ENCODE measurements at places on chromosomes 3 and 15.
A peak's percentile ranks its signal among the peaks of the same experiment; 100 is the strongest.

DNA sequence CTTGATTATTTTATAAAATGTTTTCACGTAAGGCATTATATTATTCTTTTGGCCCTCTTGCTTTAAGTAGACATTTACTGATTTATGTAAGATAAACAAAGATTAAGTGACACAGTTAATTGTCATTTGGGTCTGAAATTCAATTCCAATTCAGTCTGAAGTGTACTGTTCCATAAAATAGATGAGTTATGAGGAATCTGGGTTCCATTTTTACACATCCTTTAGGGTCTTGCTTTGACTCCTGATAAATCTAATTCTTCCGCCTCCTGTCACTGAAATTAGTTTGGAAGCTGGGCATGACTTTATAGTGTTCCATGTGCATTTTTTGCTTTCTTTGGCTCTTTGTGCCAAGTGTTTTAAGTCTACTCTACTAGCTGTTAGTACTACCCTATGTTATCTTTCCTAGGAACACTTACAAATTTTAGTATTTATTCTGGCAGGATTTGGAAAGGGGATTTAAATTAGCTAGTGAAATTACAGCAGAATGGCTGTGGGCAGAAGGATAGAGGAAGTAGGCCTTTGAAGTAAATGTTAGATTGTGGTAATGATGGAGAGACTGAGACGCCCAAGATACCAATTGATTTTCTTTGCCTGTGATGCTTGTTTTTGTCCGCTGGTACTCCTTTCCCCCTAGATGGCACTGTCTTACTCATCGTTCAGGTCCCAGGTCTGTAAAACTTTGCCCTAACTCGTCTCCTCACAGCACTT, 14.3 kb downstream of the ARL8B start:
- H3K4me1 ChIP-seq: peaks cover 10% of the 10 kb centered on the region
- no peaks in the 10 kb centered on the region for H3K27me3 ChIP-seq
- peaks cover 12% of the 10 kb centered on the region for H3K36me3 ChIP-seq
- peak overlapping the region; percentile 27 for H3K27ac ChIP-seq
- peak; percentile 75 for DNase-seq

- no peaks in the 10 kb centered on the region for H3K27me3 ChIP-seq
- no peak overlapping the region for H3K27ac ChIP-seq
- no peak overlapping the region for H3K4me3 ChIP-seq
These were observed 247.2 kb downstream of the SHQ1 start for GRCh38 chr3:72601060-72601459.

- DNase-seq: no peak
- H3K36me3 ChIP-seq: no peaks in the 10 kb centered on the region
- H3K27me3 ChIP-seq: no peaks in the 10 kb centered on the region
- no peaks in the 10 kb centered on the region for H3K4me1 ChIP-seq
These were observed 302.7 kb downstream of the CTNNB1 start for GRCh38 chr3:41502023-41502422.

DNA sequence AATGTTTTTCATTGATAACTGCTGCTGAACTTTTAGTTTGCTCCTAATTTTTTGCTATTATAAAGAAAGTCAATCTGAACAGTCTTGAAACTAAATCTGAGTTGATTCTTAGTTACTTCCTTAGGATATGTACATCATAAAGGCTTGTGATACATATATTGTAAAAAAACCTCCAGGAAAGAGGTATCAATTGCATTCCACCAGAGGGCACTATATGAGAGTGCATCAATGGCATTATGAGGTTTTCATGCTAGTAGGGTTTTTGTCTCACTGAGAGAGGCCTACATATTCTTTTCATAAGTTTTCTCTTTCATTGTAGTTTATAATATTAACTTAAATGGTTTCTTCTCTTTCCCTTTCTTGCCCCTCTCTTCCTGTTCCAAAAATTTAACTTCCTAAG, 46.9 kb downstream of the PIK3R4 start:
- H3K27me3 ChIP-seq: no peaks in the 10 kb centered on the region
- H3K4me1 ChIP-seq: no peaks in the 10 kb centered on the region
- peaks cover 42% of the 10 kb centered on the region for H3K36me3 ChIP-seq
- H3K27ac ChIP-seq: no peak overlapping the region

- H3K27me3 ChIP-seq: peaks cover 4% of the 10 kb centered on the region
- H3K4me1 ChIP-seq: no peaks in the 10 kb centered on the region
- H3K36me3 ChIP-seq: no peaks in the 10 kb centered on the region
- DNase-seq: no peak
These were observed 13.8 kb downstream of the GRAMD2A start for GRCh38 chr15:72183781-72184164.

DNA sequence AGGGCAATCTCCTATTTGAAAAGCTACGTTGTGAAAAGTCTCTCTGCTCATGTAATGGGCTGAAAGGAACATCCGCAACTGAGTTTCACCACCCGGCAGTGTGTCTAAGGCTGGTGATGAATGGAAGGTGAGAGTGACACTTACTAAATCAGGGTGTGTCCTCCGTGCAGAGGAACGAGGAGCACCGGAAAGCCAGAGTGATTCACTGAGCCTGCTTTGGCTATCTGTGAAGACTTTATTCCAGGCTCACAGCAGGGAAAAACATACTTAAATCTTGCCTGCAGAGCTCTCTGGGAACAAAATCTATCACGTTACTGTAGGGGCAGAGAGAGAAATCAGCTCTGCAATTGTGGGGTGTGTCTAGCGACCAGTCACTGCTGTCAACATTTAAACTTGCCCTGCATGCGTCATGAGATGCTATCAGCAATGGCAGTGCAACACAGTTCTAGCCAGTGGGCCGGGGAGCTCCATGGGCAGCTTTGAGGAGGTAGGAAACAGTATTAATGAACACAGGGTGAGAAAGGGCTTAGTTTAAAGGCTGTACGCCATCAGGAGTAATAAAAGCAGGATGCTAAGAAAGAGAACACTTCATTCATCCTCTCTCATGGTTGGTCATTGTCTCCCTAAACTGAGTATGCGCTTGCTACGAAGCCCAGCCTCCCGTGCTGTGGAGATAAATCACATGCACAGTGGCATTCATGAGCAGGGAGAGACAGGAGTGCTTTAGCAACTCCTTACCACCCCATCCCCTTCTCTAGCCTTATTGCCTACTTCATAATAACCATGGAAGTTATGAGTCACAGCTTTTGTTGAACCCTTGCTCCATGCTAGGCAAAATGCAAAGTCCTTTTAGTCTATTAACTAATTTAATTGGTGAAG, 542.7 kb upstream of the ADAMTS9 start:
- H3K4me1 ChIP-seq: no peaks in the 10 kb centered on the region
- H3K4me3 ChIP-seq: no peak overlapping the region

DNA sequence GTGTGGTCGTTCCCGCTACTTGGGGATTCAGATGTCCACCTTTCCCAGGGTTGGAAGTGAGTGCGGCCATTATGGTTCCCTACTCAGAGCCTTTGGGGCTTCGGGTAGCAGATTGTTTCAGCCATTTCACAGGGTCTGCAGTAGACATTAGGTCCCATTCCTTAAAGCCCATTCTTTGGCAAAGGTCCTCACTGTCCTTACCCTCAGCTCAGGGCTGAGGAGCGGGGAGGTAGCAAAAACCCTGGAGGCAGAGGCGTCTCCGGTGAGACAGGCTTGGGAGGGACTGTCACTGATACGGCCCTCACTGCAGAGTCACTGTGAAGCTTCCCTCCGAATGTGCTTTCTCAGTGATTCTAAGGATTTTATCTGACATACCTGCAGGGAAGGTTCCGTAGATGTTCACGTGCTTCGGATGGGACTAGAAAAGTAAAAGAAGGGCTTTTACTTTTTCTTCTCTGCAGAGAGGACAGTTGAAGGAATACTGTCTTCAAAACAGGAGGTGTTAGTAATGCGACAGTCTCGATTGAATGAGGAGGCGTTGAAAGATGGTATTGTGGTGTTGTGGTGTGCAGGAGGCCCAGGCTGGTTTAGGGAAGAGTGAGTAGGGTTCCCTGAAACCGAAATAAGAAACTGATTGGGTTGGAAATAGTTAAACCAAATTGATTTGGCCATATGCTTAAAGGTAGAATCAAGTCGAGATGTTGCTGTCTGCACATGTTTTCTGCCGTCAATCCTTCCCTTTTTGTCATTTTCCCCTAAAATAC, 630 bp downstream of the ATP6V1A start:
- H3K27me3 ChIP-seq: no peaks in the 10 kb centered on the region
- peak; percentile 47 for DNase-seq
- no peaks in the 10 kb centered on the region for H3K36me3 ChIP-seq

DNA sequence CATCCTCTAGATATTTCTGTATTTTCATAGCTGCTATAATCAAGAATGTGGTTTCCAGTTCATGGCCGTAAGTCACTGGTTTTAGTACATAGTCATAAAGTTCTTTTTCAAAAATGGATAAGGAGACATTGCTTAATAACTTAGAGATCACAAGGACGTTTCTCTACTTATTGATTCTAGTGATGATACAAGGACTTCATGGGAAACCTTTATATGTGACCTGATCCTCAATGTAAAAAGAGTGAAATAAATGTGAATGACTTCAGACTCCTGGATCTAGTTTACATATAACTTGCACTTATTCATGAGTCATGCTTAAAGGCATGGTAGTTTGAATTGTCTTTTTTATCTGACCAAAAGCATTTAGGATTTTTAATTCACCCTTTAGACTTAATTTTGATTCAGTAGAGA, 35.2 kb downstream of the TSC22D2 start:
- no peaks in the 10 kb centered on the region for H3K4me1 ChIP-seq
- H3K36me3 ChIP-seq: peaks cover 13% of the 10 kb centered on the region
- no peak for DNase-seq
- H3K27ac ChIP-seq: no peak overlapping the region

GRCh38 chr15:72599855-72600464, 54.5 kb upstream of the GOLGA6B start:
- H3K27me3 ChIP-seq: no peaks in the 10 kb centered on the region
- H3K36me3 ChIP-seq: no peaks in the 10 kb centered on the region
- H3K27ac ChIP-seq: no peak overlapping the region
- no peaks in the 10 kb centered on the region for H3K4me1 ChIP-seq
- peak; percentile 64 for DNase-seq
- H3K4me3 ChIP-seq: no peak overlapping the region

DNA sequence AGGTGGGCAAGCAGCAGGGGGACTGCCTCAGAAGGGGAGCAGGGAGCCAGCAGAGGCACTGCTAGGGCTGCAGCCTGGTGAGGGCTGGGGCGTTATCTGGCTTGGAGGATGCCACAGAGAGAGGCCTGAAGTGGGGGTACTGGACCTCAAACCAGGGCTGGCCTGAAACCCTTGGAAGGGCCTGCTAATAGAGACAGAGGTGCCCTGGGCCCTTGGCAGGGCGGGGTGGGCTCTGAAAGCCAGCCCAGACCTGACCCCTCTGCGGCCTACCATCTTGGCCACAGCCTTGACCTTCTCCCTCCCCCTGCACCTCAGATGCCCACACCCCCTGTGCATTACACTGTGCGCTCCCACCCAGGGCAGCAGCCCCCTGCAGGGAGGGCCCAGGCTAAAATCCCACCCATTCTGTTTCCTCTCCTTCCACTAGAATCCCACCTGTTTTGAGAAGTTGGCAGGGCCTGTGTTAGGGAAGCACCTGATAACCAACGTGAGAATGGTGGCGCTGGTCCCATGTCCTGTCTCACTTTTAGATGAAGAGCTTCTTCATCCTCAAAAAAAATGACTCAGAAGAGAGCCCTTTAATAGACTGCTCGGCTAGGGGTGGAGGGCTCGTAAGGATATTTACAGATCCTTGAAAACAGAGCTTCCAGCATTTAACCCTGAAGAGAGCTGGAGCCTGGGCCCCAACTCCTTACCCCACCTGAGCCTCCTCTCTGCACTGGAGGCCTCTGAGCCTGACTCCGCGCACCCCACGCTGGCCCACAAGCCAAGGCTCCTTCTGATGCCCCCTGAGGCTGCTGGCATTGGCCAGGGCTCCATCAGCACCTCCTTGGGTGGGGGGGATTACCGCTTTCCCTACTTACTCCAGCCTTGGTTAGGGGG, 29.8 kb downstream of the LOXL1 start:
- DNase-seq: no peak
- H3K27me3 ChIP-seq: no peaks in the 10 kb centered on the region
- H3K36me3 ChIP-seq: no peaks in the 10 kb centered on the region
- no peak overlapping the region for H3K4me3 ChIP-seq
- peaks cover 9% of the 10 kb centered on the region for H3K4me1 ChIP-seq

GRCh38 chr15:65171428-65171827, 13.7 kb downstream of the CLPX start:
- peaks cover 42% of the 10 kb centered on the region for H3K36me3 ChIP-seq
- H3K4me3 ChIP-seq: no peak overlapping the region
- H3K4me1 ChIP-seq: no peaks in the 10 kb centered on the region
- DNase-seq: no peak

DNA sequence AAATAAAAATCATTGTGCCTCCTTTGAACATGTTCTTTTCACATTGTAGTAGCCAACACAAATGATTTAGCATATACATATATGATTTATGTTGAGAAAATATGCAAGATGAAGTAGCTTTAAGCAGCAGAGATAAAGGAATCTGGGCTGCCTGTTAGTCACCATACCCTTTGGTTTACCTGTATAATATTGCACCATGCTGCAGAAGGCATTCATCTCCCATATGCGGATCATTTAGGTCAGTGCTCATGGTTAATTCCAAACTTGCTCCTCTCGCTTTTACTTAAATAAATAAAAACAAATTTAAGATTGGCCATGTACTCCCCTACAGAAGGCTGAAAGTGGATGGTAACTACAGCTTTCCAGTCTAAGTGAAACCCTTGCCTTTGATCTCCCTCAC, 86.7 kb upstream of the TBL1XR1 start:
- no peak overlapping the region for H3K27ac ChIP-seq
- H3K27me3 ChIP-seq: no peaks in the 10 kb centered on the region
- H3K36me3 ChIP-seq: no peaks in the 10 kb centered on the region
- no peaks in the 10 kb centered on the region for H3K4me1 ChIP-seq
- no peak overlapping the region for H3K4me3 ChIP-seq

DNA sequence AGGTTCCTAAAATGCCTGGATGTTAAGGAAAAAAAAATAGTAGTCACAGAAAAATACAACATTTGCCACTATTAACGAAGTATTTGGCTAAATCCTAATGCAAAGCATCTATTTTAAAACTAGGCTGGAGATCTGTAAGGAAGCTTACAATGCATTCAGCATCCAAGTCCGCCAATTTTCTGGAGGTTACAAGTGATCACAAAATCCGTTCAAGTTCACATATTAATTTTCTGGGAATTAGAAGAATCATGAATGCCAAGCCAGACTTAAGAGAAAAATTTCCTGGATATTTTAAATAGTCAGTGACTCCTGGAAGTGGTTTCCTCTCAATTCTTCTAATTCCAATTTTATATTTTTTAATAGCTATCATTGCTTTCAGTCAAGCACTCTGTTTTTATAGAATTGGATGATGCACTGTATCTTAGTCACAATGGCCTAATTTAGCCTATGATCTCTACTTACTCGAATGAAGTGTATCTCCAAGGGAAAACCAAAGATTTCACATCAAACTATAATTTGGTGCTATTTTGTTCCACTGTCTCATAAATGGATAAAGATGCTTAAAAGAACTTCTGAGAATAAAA, 60.4 kb downstream of the P3H2 start:
- no peak overlapping the region for H3K4me3 ChIP-seq
- no peaks in the 10 kb centered on the region for H3K4me1 ChIP-seq
- H3K27me3 ChIP-seq: no peaks in the 10 kb centered on the region
- no peak for DNase-seq

- peaks cover 12% of the 10 kb centered on the region for H3K36me3 ChIP-seq
- no peaks in the 10 kb centered on the region for H3K27me3 ChIP-seq
- DNase-seq: no peak
- H3K4me3 ChIP-seq: no peak overlapping the region
- no peak overlapping the region for H3K27ac ChIP-seq
These were observed 201.7 kb upstream of the SLC2A2 start for GRCh38 chr3:171228240-171228639.

- no peak overlapping the region for H3K4me3 ChIP-seq
- no peaks in the 10 kb centered on the region for H3K36me3 ChIP-seq
- no peaks in the 10 kb centered on the region for H3K27me3 ChIP-seq
- H3K27ac ChIP-seq: no peak overlapping the region
These were observed 519.4 kb downstream of the OCA2 start for GRCh38 chr15:27579738-27580137.

All from common myeloid progenitor, CD34-positive (primary cell).